ENCODE measurements at places on chromosomes 5 and 9.
A peak's percentile ranks its signal among the peaks of the same experiment; 100 is the strongest.

- no peak for DNase-seq
Observed at GRCh38 chr5:141490271-141490670, 1.4 kb downstream of the PCDHGC5 start.

DNA sequence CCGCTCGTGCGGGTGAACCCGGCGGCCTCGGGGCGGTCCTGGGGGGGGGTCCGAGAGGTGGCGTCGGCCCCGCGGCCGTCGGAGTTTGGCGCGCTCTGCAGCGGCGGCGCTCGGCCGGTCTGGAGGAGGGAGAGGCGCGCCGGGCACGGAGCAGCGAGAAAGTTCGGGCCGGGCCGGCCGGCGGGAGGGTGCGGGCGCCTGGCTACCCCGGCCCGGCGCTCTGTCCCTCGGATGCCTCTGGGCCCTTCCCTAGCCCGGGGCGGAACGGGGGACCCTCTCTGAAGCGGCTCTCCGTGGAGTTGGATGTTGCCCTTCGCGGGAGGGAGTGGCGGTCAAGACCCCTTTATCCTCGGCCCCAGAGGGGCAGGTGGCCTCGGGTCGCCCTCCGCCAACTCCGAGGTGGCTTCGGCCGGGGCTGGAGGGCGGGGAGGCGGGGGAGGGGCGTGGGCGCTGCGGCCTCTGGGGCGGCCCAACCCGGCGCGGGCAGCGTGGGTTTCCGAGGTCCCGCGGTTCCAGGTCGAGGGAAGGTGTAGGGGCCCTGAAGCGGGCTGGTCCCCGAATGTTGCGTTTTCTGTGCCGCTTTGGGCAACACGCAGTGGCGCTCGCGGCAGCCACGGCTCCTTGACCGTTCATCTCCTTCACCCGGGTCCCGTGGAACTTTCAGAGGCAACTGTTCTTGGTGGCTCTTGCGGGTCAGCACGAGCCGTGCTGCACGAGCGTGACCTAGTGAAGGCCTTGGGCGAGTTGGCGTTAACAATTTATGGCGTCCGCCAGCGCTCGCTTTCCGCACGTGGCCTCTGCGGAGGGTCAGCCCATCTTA, 290.5 kb downstream of the DOCK8 start:
- DNase-seq = no peak

DNA sequence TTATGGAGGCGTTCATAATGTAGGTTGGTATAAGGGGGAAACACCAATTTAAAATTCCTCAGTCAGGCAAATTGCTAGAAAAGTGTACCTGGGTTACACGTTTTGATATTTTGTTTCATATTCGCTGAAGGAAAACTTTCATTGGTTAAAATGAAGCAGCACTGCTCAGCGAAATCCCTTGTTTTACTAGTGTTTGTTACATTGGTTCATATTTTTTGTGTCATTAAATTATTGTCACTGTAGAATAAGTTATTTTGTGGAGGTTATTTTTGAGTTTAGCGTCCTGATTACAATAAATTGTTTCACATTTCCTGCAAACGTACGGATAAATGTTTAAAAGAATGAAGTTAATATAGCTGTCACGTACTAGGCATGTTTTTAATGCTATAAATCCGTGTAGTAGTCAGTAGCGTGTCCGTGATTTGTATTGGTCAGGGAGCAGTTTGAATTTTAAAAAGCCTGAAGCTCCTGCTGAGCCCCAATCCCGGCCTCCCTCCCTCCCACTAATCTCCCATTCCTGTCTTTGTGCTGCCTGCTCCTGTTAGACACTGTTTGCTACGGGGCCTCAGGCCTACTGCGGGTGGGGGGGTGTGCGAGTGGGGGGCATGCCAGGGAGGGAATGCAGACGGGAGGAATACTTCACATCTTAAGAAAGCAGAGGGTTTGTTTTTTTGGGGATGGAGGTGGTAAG, 2.0 kb downstream of the NIPBL start:
- DNase-seq = peak; percentile 67

DNA sequence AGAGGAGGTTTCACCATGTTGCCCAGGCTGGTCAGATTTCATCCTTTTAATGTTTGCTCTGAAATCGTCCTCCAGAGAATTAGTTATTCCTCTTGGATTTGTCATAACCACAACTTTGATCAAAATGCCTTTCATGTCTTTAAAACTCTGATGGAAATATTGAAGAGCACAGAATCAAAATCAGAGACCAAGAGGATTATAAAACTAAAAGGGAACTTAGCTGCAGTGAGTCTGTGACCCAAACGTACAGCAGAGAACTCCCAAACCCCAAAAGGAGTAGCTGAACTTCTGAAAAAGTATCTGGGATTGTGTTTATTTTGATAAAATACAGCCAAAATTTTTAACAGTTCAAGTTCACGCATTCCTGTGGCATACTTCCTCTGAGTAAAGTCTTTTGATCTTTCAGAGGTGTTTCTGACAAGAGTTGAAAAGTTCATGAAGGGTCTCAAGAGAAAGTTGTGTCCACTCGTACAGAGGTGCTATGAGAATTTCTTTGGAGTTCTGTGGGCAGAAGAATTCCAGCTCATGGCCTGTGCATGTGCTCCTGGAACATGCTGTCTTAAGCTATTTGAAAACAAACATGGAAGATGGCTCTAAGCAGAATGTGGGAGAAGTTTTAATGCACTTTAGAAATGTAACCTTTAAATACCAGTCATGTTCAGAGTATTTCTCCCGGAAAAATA, 124.0 kb downstream of the ESM1 start:
- DNase-seq = peak; percentile 68

DNA sequence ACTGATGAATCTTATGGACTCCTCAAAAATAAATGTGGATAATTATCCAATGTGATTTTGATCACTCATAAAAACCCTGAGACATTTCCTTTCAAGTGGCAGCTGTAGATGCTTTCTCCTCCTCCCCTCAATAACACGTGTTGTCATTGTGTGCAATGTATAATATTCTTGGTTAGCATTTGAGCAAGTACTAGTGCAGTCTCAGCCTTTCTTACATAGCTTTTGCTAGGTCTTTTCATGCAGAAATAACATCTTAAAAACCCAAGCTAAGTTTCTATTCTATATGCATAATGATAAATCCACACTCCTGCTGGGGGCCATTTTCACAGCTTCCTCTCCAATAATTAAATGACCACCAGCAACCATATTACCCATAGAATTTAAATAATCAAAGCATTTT, 1835.2 kb upstream of the NUDT12 start:
- no peak for DNase-seq

- no peak for DNase-seq
Observed at GRCh38 chr9:79116709-79117108, 455.1 kb upstream of the TLE4 start.

GRCh38 chr9:131732061-131732526, 7.8 kb downstream of the RAPGEF1 start:
- peak; percentile 75 for DNase-seq

DNA sequence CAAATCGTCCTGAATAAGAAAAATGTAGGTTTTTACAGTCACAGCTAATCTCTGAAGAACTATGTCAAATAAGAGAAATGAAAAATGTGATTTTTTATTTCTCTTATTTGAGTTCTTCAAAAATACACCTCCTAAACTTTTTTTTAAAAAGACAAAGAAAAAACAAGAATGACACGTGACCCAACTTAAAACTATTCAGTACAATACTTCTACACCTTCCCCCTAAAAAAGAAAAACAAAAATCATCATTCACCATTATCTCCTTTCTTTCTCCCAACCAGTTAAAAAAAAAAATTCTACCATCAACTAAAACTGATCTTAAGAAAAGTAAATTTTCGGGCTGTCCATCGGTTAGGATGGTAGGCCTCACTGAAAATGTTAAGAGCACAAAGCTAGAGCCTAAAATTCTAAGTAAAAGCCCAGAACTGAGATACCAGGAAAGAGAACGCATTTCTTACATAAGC, 2.1 kb downstream of the RNF145 start:
- DNase-seq = no peak

GRCh38 chr9:83560169-83560826, 22.1 kb upstream of the FRMD3 start:
- no peak for DNase-seq

- DNase-seq = peak; percentile 40
Observed at GRCh38 chr9:134698587-134699342, 57.2 kb downstream of the COL5A1 start.

- DNase-seq = peak; percentile 45
Observed at GRCh38 chr9:8725635-8726034, 926.1 kb upstream of the DMAC1 start.

- no peak for DNase-seq
Observed at GRCh38 chr9:110129425-110129824, 78.5 kb downstream of the C9orf152 start.

DNA sequence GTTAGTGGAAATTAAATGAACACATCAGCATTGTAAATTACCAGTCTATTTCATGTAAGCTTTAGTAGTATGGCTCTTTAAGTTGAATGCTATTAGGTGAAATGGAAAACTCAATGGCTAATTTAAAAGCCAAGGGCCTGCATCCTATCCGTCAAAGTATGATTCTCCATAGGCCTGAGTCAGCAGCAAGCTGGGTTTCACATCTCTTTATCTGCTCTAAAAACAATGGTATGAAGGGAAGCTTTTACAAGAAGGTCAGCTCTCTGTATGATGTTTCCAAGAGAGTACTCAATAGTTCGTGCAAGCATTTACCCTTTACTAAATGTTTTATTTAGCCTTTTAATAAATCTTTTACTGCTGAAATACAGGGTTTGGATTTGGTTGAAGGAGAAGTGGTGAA, 62.8 kb downstream of the MAP1B start:
- no peak for DNase-seq

- DNase-seq = no peak
Observed at GRCh38 chr9:69192214-69192613, 18.1 kb downstream of the TJP2 start.

DNA sequence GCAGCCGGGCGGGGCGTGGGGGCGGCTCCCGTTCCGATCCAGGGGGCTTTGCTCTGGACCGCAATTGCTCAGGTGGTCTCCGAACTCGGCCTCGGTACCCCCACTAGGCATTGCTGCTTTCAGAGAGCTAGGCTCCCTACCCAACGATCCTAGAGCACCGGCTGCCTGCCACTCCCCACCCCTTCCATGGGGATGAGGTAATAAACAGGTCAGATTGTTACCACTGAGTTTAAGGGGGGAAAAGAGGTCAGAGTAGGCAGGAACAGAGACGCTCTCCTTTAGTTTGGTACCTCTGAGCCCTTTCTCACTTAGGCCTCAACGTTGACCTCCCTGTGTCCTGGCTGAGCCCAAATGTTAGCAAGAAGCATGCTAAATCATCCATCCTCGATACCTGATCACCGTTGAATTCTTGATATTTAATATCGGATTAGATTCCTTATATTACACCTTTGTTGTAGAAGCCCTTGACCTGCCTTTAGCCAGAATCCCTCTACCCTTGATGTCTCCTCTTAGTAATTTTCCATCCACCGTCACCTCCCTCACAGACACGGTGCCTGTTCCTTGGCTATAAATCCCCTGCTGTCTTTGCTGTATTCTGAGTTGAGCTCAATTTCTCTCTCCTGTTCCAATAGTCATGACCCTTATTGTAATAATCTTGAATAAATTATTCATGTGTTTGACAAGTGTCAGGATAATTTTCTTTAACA, 588 bp upstream of the PLPP1 start:
- no peak for DNase-seq

DNA sequence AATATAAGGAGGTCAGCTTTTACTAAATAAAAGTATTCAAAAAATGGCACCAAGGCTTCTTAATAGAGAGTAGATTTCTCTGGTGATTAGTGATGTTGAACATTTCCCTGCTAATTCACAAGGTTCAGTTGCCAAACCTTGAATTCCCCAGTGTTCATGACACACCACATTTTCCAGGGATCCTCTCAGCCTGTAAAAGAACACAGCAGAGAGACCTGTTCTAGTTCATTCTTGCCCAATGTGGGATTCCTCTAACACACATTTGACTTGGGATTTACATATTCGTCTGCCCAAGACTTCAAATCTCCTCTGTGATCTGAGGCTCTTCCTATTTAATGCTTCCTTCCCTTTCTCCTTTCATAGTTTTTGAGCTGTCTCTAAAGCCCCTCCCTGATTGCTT, 273.2 kb upstream of the CDH9 start:
- DNase-seq = peak; percentile 32

DNA sequence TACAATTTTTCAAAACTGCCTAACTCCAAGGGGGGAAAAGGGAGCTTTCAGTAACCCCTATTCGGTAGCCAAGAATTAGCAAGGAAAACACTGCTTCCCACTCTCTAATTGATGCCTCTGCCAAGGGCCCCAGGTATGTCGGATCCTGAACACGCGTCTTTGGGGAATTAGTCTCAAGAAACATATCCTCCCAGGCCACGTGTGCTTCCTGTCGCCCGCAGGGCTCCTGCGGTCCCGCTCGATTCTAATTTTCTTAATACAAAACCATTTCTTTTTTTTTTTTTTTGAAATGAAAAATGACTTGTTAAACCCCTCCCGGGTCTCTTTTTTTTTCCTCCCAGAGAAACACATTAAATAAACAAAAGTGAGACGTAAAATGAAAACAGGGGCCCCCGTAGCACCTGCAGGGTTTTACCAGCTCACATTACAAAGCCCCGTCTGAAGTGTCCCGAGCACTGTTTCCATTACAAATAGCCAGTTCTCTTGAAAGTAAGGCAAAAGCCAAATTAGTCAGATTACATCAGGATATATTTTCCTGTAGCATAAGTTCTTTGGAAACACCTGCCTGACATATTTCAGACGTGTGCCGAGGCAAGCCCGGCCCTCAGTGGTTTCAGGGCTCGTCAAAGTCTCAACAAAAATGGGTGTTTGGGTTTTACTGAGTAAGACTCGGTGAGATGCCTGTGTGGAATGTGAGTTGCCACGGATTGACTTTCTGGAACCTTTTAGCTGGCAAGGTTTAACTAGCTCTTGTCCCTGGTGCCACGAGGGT, 21.5 kb downstream of the SMIM23 start:
- peak; percentile 5 for DNase-seq

DNA sequence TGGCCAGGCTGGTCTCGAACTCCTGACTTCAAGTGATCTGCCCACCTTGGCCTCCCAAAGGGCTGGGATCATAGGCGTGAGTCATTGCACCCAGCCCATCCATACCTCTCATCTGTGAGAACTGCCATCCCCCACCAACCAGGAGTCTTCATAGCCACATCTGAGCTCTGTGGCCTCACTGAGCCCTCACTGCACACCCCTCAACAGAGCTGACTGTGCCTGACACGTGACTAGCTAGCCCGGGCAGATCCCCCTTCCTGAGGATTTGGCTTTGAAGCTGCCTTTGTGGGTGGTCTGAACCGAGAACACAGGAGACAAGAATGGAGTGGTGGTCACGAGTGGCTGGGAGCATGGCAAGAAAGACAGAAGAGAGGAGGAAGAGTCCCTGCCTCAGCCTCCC, 15.6 kb downstream of the AK8 start:
- DNase-seq = no peak

DNA sequence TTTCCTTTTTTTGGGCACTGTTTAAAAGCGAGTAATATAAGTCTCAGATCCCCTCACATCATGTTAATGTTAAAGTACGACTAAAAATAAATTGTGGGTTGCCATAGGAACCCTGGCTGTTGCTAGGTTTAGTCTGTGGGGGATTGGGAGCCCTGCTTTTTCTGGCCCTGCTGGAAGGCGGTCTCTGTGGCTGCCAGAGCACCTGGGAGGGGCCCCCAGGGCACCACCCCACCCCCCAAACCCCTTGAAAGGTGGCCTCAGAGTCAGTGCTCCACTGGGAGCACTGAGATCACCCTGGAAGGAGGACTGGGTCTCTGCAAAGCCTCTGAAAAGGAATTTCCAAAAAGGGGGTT, 66.2 kb upstream of the NEURL1B start:
- no peak for DNase-seq
